ENCODE measurements at places on chromosomes 16 and 17. TPM values are rescaled to one million over a fixed set of nuclear protein-coding genes. Genes with fewer than 3 reads are reported as not detected.

- peak; percentile 68 for DNase-seq
Observed at GRCh38 chr17:9880582-9880999, 24.5 kb downstream of the RCVRN start.

GRCh38 chr17:55424893-55425540 lies 3.4 kb upstream of the MMD start:
- DNase-seq = no peak

DNA sequence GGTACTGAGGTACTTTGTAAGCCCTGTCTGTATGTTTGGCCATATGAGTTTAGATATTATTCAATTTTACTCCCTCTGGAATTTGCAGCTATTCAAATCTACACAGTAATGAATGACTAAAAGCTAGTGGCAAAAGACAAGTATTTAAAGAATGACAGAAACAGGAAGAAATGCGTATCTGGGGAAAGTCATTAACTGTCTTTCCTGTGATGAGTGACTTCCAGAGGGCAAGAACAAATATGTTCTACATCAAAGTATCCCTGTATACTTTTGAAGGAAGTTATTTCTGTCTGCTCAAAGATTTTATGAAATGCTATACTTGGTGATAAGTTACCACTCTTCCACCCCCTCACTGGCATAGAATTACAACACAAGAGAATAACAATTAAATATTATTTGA lies 489.3 kb upstream of the SOX9 start:
- DNase-seq = no peak

GRCh38 chr17:48299760-48300159 lies 130.3 kb downstream of the SKAP1 start:
- DNase-seq = no peak

GRCh38 chr16:4011940-4012629 lies 104.2 kb downstream of the ADCY9 start:
- DNase-seq = no peak

- no peak for DNase-seq
Observed at GRCh38 chr16:23695756-23696155, 17.1 kb downstream of the PLK1 start.

- peak; percentile 85 for DNase-seq
Observed at GRCh38 chr17:64622931-64623654, 39.0 kb downstream of the SMURF2 start.

DNA sequence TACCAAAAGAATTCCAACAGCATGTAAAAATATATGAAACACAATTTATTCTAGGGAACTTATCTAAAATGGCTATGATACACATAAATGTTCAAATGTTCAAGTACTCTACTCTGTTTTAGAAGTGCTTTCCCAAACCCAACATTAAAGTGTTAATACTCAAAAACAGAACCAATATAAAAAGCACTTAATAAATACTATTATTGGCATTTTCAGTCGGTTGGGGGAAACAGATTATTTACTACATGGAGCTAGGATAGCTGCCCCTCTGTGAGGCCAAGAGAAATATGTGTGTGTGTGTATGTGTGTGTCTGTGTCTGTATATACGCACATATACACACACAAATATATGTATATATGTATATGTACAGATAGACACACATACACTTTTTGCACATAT lies 32.1 kb upstream of the BRIP1 start:
- no peak for DNase-seq

DNA sequence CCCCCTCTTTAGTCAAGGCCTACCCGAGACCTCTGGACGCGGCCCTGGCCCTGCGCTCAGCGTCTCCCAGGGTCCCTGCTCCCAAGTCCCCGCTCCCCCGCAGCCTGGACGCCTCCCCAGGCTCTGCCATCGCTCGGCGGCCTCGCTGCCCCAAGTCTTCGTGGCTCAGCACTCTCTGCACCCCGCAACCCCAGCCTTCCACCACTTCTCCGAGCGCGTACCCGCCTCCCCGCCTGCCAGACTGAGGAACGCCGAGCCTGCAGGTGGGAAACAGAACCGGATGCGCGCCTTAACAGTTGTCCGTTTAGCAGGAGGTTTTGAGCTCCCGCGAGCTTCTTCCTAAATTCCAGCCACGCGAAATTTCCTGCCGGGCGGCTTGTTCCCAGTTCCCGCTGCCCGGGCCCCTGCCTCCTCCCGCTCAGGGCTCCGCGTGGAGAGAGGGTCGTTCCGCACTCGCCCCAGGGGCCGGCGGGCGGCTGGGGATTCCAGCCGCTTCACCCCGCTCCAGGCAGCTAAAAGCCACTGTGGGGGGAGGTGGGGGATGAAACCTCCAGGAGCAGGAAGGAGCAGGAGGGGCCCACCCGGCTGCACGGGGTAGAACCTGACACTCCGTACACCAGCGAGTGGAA lies 87.7 kb downstream of the KCNJ12 start:
- DNase-seq = peak; percentile 5

- DNase-seq = no peak
Observed at GRCh38 chr17:33990943-33991706, 264.0 kb upstream of the CCL2 start.

DNA sequence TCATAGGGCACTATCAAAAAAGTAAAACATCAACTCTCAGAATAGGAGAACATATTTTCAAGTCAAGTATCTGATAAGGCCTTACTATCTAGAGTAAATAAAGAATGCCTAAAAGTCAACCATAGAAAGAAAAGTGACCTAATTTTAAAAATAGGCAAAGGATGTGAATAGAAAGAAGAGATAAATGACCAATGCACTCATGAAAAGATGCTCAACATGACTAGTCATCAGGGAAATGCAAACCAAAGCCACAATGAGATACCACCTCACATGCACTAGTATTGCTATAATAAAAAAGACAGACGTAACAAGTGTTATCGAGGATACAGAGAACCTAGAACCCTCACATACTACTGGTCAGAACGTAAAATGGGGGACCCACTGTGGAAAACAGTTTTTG lies 90.8 kb downstream of the DYNLRB2 start:
- no peak for DNase-seq

GRCh38 chr16:8108991-8109509 lies 481.3 kb downstream of the TMEM114 start:
- DNase-seq = peak; percentile 87

- DNase-seq = no peak
Observed at GRCh38 chr16:12317121-12317810, 340.7 kb downstream of the SNX29 start.

The KRTAP16-1 gene
- not detected for total RNA-seq

The NECAB2 gene
- total RNA-seq = not detected

The GNG13 gene
- total RNA-seq = not detected

The RNF222 gene
- not detected for total RNA-seq

The RASL10B gene
- 12.1 TPM for total RNA-seq

Measured in fibroblast of villous mesenchyme (primary cell).